Immature natural killer cell (primary cell): ENCODE measurements at places on chromosomes 5 and 9. TPM values are rescaled to one million over a fixed set of nuclear protein-coding genes. Genes with fewer than 3 reads are reported as not detected.

- peak; percentile 40 for DNase-seq
Observed at GRCh38 chr5:134545070-134545868, 19.8 kb downstream of the JADE2 start.

DNA sequence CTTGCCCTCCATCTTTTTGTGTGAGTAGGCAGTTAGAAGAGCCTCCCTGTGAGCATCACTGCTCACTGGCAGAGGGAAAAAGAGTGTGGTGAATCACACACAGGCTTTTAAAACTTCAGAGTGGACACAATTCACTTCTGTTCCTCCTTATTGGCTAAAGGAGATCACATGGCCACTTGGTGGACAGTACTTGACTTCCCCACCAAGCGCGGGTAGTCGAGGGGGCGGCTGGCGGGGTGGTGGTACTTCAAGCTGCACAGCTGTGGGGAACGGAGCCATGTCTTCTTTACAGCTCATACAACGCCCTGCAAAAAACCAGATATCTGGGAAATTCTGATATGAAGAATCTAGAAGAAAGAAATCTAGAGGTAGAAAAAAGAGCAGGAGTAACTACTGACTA, 95.4 kb downstream of the PAM start:
- DNase-seq: no peak

- DNase-seq: no peak
Observed at GRCh38 chr9:28956116-28956880, 1383.0 kb upstream of the C9orf72 start.

DNA sequence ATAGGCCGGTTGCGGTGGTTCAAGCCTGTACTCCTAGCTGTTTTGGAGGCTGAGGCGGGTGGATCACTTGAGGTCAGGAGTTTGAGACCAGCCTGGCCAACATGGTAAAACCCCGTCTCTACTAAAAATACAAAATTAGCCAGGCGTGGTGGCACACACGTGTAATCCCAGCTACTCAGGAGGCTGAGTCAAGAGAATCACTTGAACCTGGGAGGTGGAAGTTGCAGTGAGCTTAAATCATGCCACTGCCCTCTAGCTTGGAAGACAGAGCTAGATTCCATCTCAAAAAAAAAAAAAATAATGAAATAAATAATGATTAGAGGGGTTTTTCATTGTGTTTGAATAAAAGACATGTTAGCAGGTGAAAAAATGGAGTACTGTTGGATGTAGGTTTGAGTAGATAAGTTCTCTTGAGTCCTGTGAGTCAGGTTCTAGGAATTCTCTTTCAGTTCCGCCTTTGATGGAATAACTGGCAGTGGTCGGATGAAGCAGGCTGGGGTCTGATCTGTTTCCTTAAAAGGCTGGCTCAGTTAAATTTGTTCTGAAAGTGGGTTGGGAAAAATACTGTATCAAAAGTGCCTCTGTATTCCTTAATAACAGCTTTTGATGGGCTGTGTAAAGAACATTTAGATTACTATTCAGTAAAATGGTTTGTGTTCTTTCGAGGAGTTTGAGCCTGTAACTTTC, 73.2 kb downstream of the AOPEP start:
- DNase-seq: no peak

DNA sequence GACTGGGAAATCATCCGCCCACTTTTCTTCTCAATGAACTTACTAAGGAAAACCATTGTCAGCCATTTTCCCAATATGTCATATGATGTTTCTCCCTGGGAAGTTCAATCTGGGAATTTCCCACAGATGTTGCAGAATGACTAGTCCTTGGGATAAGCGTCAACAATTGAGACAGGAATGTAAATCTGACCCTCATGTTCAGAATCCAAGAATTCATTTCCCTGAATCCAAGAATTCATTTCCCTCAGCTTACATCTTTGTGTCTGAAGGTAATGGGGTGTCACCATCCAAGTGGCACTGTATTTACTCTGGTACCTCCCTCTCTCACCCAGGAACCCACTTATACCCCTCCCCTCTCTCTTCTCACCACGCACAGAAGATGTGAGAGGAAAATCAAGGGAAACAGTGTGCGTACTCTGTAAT, 7.4 kb downstream of the KLF9 start:
- DNase-seq: no peak

WNT8A gene
- not detected for polyA plus RNA-seq

TAF1L gene
- polyA plus RNA-seq: not detected
